ENCODE measurements at places on chromosomes 1 and 21.

DNA sequence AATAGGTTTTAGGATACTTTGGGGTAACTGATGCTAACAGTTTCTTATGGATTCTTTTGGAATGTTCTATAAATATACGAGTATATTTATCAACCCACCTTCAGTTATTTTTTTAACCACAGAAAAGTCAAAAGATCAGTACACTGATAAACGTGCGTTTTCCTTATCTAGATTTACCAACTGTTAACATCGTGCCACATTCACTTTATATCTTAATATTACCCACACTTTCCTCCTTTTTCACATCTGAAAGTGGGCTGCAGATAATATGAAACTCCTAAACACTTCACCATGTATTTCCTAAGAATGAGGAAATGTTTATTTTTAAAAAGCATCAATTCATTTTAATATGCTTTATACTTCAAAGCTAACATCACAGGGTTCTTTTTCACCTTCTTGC, 7.7 kb downstream of the ATF6 start:
- DNase-seq: no peak

- no peak for DNase-seq
These were observed 9.6 kb downstream of the DAP3 start for GRCh38 chr1:155698382-155699038.

- DNase-seq: no peak
These were observed 30.2 kb downstream of the SRRM1 start for GRCh38 chr1:24673341-24673740.

DNA sequence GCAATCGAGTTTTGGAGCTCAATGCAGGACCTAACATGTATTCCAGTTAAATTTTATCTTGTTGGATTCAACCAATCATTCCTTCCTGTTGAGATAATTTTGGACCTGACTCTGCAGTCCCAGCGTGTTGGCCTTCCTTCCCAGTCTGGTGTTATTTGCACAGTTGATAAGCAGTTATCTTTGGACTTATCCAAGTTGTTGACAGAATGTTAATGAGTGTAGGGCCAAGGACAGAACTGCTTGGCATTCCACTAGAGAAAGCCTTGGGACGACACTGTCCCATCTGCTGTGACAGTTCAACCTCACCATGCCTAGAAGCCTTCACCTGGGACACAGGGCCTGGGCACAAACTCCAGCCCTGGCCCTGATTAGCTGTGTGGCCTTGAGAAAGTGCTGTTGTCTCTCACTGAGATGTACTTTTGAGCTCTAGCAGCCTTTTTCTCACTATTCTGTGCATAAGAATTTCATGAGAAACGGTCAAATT, 104.1 kb upstream of the SLC25A33 start:
- DNase-seq: no peak

- no peak for DNase-seq
These were observed 18.4 kb downstream of the CNIH4 start for GRCh38 chr1:224375059-224375458.

DNA sequence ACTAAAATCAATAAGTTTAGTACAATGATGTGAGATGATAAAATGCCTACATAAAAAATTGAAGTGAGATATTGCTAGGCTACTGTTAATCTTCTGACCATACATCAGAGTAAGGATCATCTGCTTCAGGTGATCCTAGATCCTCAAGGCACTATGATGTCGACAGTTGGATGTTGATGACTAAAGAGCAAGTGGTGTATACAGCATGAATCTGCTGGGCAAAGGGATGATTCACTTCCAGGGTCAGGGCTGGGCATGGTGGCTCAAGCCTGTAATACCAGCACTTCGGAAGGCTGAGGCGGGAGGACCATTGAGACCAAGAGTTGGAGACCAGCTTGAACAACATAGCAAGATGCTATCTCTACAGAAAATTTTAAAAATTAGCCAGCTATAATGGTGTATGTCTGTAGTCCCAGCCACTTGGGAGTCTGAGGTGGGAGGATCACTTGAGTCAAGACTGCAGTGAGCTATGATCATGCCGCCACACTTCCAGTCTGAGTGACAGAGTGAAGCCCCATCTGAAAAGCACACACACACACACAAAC, 24.6 kb downstream of the NUF2 start:
- DNase-seq: no peak

- DNase-seq: no peak
These were observed 73.6 kb upstream of the LRRC8B start for GRCh38 chr1:89451011-89451410.

DNA sequence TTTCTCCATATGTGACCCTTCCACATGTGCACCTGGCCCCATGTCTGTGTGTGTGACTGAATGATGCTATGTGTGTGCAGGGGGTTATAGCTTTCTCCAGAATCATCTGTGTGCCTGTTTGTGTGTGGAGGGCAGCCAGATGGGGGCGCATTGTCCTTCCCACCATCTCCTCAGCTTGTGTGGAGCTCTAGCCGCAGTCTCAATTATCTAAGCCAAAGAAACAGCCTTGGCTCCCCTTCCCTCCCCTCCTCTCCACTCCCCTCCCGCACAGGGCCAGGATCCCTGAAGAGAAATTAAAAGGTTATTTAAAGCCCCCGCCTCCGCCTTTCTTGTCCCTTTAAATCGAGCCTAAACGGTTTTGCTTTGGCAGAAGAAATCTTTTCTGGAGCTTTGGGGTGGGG, 1.8 kb upstream of the DMBX1 start:
- no peak for DNase-seq

- DNase-seq: no peak
These were observed 29.3 kb downstream of the TMCC2 start for GRCh38 chr1:205256951-205257625.

DNA sequence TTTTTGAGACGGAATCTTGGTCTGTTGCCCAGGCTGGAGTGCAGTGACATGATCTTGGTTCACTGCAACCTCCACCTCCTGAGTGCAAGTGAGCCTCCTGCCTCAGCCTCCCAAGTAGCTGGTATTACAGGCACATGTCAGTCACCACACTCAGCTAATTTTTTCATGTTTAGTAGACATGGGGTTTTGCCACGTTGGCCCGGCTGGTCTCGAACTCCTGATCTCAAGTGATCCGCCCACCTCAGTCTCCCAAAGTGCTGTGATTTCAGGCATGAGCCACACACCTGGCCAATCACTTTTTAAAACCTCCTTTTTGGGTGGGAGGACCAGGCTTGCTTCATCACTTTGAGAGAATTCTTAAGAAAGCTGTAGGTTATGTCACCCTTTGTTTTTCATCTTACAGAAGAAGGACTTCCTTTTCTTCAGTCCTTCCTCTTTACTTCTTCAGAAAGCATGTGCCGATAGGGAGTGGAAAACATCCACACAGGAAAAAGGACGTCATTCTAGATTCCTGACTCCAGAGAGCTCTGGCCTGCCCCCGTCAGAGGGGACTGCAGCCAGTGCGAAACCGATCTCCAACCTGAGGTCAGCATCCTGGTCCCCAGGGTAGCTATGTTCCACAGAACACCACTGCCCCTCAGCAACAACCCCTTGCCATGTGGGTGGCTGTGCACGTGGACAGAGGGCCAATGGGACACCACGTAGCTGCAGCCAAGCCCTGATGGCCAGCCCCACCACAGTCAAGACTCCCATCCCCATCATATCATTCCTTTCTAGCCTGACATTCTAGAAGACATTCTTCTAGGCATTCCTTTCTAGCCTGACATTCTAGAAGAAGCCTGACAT, 21.9 kb downstream of the NCF2 start:
- no peak for DNase-seq

- DNase-seq: no peak
These were observed 1.8 kb downstream of the TXNIP start for GRCh38 chr1:145994391-145995120.
